ENCODE measurements at places on chromosomes 5 and 9. TPM values are rescaled to one million over a fixed set of nuclear protein-coding genes. Genes with fewer than 3 reads are reported as not detected.

Gene PTGDS
- not detected for total RNA-seq

Gene TNFSF8
- not detected for total RNA-seq

Gene PDZD2
- not detected for total RNA-seq

Gene CAMK2A
- total RNA-seq, result 0.51 TPM

Gene OLFML2A
- total RNA-seq, result 0.38 TPM

Gene NEUROG1
- not detected for total RNA-seq

Gene GRM6
- total RNA-seq, result not detected

Gene PSMD5
- total RNA-seq, result 34.7 TPM

Gene FRRS1L
- not detected for total RNA-seq

Gene OBP2B
- not detected for total RNA-seq

Gene ERCC6L2
- 53.4 TPM for total RNA-seq

Gene EGFLAM
- total RNA-seq, result not detected

Gene HAVCR1
- total RNA-seq, result not detected

GRCh38 chr5:37436146-37436934 lies 57.2 kb downstream of the WDR70 start:
- DNase-seq, result no peak

GRCh38 chr5:52846182-52846842 lies 58.6 kb downstream of the ITGA1 start:
- DNase-seq, result peak; percentile 41

DNA sequence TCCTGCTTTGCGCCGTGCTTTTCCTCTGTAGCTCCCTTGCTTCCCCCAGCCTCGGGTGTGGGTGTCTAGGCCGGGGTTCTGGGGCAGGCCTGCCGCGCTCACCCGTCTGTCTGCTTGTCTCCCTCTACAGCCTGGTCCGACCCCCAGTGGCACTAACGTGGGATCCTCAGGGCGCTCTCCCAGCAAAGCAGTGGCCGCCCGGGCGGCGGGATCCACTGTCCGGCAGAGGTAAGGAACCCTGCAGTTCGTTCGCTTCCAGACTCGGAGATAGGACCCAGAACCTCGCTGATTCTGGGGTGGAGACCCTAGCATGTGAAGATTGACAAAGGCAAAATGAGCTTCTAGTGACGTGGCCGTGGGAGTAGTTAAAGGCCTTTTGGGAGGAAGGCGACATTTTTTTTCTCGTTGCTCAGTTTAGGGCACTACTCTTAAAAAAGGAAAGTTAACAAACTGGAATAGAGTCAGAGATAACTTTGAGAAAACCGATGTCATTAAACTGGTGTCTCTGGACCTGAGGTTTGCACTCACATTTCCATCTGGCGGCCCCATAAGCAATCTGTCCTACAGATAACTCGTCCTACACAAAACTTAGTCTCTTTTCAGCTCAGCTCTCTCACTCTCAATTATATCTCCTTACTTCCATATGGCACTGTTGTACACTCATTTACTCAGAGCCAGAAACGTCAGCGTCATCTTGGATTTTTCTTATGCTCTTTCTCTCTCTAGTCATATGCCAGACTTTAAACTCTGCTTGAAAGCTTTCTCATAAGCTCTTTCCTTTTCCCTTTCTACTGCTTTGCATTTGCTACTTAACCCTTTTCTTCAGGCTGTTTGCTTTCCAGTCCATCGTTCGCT lies 561 bp downstream of the SEC61B start:
- peak; percentile 68 for DNase-seq

DNA sequence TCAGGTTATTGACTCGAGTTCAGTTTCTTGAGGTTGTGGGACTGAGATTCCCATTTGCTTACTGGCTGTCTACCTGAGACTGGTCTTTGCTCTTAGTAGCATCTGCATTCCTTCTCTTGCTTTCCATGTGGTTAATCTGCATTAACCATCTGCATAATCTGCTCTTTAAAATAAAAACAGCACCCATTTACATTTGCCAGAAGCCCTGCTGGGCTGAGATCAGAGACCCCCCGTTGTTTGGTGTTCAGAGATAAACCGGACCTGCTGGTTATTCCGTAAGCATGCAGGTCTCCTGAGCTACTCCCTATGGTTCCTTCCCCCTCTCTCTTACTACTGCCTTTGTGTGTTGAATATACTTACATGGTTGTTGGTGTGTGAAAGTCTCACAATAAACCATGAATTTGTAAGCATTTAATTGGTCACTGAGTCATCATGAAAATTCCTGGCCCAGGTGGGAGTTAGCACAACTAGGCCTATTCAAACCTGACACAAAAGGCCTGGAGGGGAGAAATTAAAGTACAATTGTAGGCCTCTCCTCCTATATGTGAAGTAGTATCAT lies 396.7 kb downstream of the MRPS30 start:
- DNase-seq, result no peak

- DNase-seq, result no peak
Observed at GRCh38 chr9:76732341-76732958, 31.8 kb upstream of the PCA3 start.

DNA sequence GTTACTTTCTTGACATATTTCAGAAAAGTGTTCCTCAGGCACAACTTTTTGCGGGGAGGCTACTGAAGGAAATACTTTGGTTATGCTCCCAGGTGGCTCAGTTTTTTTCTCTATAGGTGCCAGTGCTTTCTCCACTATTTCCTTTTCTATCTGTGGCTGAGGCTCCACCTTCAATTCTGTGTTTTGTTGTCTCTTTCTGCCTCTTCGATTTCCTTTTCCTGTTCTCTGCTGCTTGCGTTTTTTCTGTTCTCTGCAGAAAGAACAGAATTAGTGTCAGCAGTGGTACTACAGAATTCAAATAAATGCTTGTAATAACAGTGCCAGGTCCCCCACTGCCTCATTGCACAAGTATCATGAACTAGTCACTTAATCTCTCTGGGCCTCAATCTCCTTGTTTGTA lies 7.0 kb downstream of the HEMGN start:
- DNase-seq, result no peak

- no peak for DNase-seq
Observed at GRCh38 chr5:119396030-119396664, 40.3 kb downstream of the TNFAIP8 start.

GRCh38 chr5:139696894-139697658 lies 48.9 kb downstream of the CXXC5 start:
- peak; percentile 93 for DNase-seq

- no peak for DNase-seq
Observed at GRCh38 chr9:89531766-89532165, 33.9 kb upstream of the SEMA4D start.

DNA sequence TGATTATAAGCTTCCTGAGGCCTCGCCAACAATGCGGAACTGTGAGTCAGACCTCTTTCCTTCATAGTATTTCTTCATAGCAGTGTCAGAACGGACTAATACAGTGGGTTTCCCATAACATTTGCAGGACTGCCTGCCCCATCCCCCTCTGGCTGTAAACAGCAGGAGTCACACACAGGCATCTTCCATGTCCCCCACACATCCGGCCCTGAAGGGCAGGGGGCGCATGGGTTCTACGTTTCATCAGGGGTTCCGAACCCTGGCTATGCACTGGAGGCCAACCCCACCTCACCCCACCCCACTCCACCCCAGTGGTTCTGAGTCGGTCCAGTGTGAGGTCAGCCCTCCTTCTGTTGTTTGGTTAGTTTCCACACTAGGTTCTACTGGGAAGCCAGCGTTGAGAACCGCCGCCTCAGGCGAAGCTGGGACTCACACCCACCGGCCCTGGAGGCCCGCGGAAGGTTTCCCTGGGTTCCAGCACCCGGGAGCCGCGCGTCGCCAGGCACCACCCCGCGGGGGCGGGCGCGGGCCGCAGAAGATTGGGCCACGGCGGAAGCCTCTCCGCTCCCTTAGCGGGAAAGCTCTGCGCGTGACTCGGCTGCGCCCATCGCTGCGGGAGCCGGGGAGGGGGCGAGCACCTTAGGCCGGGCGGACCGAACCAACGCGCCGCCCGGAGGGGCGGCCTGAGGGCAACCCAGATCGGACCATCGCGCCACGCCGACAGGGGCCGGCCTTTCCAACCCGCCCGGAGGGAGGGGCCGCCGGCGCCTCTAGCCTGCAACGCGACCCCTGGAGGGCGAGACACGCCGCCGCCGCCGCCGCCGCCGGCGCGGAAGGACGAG lies at the start of gene RUSC2:
RUSC2 (plus strand) TSS at position 799 of the 842 bp plus-strand sequence. CDS start 56,411 bp downstream, outside the sequence.
- DNase-seq, result peak; percentile 97

- DNase-seq, result no peak
Observed at GRCh38 chr9:130330202-130330862, 64.8 kb downstream of the HMCN2 start.

DNA sequence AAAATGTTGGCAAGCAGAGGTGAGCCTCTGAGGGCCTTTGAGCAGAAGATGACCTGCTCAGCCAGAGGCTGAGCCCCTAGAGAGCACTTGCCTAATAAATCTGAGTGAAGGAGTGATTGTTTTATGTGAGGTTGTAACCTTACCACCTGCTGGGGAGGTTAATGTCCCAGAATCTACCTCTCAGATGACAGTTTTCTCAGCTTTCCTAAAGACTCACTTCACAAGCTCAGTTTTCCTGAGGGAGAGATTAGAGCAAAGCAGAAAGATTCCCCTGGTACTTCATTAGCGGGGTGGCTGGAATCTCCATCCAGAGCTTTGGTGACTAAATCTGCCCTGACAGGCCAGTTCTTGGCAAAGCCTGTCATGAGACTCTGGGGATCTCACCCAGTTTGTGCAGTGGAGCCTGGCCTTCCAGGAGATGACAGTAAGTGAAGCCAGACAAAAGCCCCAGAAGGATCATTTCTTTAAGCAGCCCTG lies 48.8 kb upstream of the GALNT10 start:
- DNase-seq, result no peak

GRCh38 chr9:759983-760736 lies 81.3 kb upstream of the DMRT1 start:
- no peak for DNase-seq

DNA sequence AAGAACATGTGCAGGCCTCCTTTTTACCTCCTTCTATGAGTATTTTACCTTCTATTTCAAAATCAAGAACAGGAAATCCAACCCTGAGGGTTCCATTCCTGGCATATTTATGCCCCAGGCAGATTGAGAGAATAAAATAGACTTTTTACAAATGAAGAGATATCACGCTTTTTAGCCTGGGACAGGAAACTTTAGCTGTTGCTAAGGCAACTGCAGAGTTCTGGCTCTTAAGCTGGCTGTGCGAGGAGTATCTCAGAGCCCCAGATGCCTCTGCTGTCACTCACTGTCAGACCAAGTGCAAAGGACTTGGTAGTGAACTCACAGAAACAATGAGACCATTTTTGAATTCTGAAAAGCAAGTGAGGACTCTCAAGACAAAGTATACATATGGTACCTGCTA lies 69.5 kb upstream of the HSPB3 start:
- DNase-seq, result no peak

- DNase-seq, result no peak
Observed at GRCh38 chr5:107112216-107112615, 558.5 kb downstream of the EFNA5 start.

DNA sequence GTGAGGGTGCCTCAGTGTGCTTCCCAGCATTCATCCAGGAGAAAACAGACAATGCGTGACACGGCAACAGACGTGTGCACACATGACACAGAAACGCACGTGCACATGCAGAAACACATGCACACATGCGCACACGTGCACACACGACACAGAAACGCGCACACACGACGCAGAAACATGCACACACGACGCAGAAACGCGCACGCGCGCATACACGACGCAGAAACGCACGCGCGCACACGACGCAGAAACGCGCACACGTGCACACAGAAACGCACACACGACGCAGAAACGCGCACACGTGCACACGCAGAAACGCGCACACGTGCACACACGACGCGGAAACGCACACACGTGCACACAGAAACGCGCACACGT lies 16.5 kb downstream of the TPPP start:
- no peak for DNase-seq

DNA sequence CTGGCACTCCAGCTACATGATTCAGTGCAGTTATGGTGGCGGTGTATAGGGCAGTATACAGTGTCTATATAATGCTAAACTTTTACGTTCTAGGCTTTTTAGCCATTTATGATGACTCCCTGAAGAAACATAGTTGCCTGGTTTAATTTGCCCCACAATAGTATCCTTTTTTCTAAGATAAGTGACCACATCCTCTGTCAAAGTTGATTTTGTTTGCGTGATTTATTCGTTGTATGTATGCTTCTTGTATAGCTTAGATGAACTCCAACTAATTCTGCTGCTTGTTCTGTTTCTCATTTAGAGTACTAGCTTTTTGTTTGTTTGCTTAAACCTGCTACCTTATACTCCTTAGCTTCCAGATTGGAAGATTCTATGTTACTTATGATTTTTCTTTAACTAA lies 83.6 kb downstream of the ERMP1 start:
- no peak for DNase-seq

GRCh38 chr5:146243247-146243646 lies 39.8 kb downstream of the RBM27 start:
- DNase-seq, result no peak

DNA sequence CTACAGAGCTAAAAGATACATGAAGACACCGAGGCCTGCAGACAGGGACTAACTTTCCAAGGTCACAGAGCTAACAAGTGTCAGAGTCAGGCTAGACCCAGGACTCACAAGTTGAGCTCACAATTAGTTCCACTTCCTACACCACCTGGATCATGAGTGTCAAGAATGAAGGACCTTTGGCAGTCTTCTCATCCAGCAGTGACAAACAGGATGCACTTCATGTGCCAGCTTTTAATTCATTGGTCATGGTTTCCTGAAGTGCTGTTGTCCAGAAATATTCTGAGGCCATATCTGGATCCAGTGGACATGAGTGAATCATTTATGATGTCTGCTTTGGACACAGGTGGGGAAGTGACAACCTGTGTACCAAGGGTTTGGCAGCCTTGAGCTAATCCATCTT lies 77.4 kb downstream of the KCNIP1 start:
- DNase-seq, result no peak

DNA sequence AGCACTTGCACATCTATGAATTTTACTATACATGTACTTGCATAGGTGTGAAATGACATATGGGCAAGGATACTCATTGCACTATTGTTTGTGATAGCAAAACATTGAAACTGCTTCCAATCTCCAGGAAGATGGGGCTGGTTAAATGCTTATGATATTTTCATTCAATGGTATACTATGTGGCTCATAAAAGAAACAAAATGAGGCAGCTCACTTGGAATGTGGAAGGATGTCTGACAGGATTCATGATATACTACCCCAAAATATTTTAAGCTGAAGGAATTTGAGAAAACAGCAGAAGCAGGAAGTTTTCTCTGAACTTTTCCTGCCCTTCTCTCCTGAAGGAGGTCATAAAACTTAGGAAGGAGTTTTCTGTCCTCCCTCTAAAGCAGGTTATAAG lies 99.6 kb upstream of the CAST start:
- peak; percentile 62 for DNase-seq

GRCh38 chr9:31916591-31917241 lies 467.7 kb upstream of the ACO1 start:
- DNase-seq, result no peak

DNA sequence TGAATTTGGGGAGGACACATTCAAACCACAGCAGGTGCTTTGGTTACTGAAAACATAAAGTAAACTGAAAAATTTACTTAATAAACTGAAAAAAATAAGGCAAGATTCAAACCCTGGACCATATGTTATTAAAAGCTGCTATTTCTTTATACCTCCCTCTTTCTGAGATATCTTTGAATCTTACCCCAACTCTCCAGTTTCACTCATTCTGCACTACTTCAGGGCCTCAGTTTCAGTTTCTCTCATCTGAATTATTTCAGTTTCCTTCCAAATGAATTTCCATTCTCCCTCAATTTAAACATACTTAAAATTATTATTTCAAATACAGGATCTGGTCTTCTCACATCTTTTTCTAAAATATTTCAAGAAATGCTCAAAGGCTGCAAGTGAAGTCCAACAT lies 4.9 kb upstream of the OXCT1 start:
- DNase-seq, result no peak
